ENCODE measurements at places on chromosomes 13 and 19.

DNA sequence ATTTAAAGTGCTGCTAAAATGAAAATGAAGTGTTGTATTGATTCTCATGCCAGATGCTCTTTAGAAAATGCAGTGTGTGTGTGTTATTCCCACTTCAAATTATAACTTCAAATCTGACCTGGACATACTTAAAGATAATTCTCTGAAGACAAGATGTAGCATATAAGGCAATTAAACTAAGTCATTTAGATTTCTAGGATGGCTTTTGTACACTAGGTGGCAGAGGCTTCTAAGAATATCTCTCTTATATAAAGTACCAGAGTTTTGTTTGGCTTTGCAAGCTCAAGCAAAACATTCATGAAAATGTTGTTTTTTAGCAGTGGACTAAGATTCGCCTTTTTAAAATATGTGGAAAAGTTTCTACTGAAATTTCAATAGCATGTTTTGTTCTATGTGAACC lies 407.2 kb downstream of the GPC5 start:
- no peak for DNase-seq

- DNase-seq: no peak
These were observed 4.5 kb upstream of the NOVA2 start for GRCh38 chr19:45978156-45978555.

DNA sequence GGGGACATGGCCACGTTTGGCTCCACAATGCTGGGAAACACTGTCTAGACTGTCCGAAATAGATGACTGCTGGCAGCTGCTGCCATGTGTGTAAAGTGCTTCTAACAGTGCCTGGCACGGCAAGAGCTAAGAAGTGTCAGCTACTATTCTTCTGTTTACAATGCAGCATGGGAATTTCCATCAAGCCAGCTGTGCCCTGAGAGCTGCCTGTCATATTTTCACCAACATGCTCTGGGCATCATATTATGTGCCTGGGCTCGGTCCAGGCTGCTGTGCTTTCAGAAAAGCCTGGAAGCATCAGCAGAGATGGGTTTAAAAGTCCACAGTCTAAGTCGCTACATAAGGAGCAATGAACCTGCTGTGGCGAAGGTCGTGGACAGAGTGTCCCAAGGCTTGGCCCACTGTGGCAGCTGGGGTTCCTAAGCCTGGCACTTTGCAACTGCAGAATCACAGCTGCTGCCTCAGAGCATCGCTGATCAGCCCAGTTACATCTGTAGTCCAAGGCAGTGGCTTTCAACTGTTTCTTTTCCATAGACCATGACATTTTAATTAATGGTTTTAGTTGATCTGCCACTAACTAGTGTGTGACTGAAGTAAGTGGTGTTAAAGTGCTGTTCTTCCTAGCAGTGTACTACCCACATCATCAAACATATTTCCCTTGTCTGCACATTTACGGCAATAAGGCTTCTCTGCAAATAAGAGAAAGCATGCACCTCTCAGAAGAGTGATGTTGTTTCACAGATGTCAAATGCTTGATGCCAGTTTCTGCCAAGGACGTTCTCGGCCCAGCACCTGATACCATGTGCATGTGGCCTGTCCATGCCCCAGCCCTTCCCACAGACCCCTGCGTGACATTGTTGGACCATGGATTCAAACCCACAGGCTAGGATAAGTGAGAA lies 95.7 kb upstream of the C1QTNF9B start:
- DNase-seq: no peak

DNA sequence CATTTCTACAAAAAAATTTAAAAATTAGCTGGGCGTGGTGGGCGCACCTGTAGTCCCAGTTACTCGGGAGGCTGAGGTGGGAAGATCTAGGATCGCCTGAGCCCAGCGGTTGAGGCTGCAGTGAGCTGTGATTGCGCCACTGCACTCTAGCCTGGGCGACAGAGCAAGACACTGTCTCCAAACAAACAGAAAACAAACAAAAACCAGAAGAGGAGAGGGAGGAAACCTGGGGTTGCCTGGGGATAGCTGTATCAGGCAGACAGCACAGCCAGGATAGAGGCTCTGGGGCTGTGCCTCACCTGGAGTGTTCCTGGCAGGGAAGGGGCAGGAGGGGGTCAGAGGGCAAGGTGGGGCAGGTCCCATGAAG lies 2.6 kb upstream of the POLR2E start:
- no peak for DNase-seq

- DNase-seq: no peak
These were observed 25.7 kb downstream of the CEBPG start for GRCh38 chr19:33399081-33399744.

- DNase-seq: no peak
These were observed 1.5 kb downstream of the NEK5 start for GRCh38 chr13:52127378-52127777.

DNA sequence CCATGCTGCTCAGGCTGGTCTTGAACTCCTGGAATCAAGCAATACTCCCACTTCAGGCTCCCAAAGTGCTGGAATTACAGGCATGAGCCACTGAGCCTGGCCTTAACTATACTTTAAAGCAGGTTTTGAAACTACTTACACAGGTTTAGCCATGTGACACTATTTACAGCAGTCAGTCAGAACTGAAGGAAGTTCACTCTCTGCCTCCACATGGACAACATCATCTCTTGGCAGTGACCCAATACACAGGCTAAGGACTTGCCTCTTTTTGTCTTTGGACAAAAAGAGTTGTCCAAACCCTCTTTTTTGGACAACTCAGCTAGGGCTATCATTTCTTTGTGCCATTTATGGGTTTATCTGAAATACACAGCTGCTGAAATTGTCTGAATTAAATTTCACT lies 89.0 kb upstream of the CLDN10 start:
- no peak for DNase-seq

GRCh38 chr13:53691417-53691816 lies 662.8 kb downstream of the OLFM4 start:
- no peak for DNase-seq
